ENCODE measurements at places on chromosomes 7 and 10. TPM values are rescaled to one million over a fixed set of nuclear protein-coding genes. Genes with fewer than 3 reads are reported as not detected.

The ABHD11 gene
- 4.2 TPM for total RNA-seq

The CALHM3 gene
- total RNA-seq = not detected

The MGAM2 gene
- total RNA-seq = not detected

The AOAH gene
- 3.6 TPM for total RNA-seq

The MOGAT3 gene
- not detected for total RNA-seq

The ZNF365 gene
- total RNA-seq = 29.6 TPM

- DNase-seq = no peak
Measured at GRCh38 chr10:67793313-67793712, 44.7 kb downstream of the DNAJC12 start.

DNA sequence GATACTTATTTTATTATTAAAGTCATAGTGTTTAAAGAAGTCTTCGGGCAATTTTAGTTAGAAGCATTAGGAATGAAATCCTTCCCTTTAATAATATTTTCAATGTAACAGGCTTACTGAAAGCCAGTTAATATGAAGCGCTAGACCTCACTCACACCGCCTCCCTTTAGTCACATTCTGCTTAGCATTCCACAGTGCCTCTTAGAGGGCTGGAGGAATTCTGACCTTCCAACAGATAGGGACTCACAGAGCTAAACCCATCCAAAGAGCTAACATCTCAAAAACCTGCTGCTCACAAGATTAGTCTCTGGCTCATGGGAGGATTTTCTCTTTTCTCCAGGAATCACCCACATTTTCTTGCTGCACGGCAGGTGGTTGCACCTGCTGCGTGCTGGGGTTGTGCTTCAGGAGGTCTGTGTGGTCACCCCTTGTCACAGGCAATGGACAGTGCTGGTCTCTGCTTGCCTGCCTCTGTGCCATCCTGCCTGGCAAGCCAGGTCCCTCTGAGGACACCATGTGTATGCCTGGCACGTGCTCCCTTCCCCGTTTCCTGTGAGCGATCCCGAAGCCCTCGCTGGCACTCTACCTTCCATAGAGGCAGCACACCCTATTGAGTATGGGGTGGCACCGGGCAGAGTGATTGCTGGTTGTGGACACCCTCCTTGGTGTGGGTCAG is 91.8 kb downstream of the KLF6 start:
- DNase-seq = no peak

GRCh38 chr7:93265220-93265619 is 33.1 kb downstream of the VPS50 start:
- no peak for DNase-seq

- no peak for DNase-seq
Measured at GRCh38 chr7:23022258-23022769, 8.4 kb upstream of the HYCC1 start.

GRCh38 chr10:113617086-113617485 is 46.8 kb downstream of the NRAP start:
- no peak for DNase-seq

GRCh38 chr10:6918305-6918704 is 338.2 kb upstream of the PRKCQ start:
- DNase-seq = no peak

DNA sequence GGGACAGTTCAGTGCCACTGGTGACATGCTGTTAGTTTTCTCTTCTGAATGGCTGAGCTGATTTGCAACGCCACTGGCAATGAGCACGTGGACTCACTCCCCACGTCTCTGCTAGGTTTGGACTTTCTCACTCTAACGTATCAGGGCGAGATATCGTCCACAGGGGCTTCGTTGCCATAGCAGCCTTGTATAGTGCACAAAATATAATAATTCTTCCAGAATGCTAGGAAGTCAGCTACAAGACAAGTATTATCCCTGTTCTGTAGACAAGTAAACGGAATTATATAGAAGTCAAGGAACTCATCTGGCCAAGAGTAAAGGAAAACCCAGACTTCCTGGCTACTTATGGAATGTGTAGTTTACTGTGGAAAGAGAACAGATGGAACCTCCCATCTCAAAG is 226.8 kb downstream of the ARHGAP21 start:
- DNase-seq = no peak

- DNase-seq = no peak
Measured at GRCh38 chr10:8296090-8296733, 241.7 kb downstream of the GATA3 start.

GRCh38 chr7:107398161-107398560 is 71.7 kb upstream of the GPR22 start:
- no peak for DNase-seq

DNA sequence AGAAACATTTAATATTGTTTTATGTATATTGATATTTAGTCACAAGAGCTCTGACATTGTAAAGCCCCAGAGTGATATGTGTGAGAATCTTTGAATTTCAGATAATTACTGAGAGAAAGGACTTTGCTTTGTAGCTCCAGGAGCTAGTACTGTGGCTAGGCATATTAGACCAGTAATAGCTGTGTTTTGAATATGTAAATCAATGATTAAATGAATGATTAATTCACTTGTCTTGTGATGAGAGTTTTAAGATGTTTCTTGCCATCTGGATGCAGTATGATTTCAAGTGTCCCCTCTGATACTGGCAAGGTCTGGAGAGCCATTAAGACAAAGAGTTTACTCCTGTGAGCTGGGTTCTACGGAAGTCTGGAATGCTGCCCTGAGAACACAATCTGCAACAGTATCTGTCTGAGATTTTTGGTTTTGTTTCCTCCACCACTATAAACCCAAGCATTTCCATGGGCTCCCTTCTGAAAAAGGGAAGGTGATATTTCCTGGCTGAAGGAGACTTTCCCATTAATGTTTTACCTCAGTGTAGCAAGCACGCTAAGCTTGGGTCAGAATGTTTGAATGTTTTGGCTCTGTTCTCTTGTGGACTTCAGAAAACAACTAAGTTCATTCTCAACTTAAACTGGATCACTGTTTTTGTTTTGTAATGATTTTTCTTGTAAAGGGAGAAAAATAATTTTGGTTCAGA is 61.3 kb upstream of the BICC1 start:
- no peak for DNase-seq
